Left forelimb (tissue), 1 donor: ENCODE measurements at places on chromosomes 11 and 22.

GRCh38 chr11:57709802-57710367 lies 2.1 kb downstream of the MED19 start:
- no peak for DNase-seq

DNA sequence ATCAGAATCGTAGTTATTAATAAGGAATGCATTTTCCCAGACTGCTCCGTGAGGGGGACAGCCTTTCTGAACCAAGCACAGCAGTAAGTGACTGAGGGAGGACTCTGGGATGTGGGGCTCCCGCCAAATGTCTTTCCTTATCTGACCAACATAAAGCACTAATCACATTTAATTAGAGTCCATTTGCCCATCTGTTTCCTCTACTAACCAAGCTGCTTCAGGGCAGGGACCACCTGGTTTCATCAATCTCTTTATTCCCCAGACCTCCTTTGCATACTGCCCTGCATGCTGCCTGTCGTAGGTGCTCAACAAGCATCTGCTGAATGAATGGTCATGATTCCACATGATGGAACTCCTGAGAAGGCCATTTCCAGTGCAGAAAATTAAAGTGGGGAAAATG lies 29.4 kb downstream of the SMCO4 start:
- no peak for DNase-seq

- no peak for DNase-seq
Measured at GRCh38 chr11:115927823-115928329, 423.7 kb upstream of the CADM1 start.

DNA sequence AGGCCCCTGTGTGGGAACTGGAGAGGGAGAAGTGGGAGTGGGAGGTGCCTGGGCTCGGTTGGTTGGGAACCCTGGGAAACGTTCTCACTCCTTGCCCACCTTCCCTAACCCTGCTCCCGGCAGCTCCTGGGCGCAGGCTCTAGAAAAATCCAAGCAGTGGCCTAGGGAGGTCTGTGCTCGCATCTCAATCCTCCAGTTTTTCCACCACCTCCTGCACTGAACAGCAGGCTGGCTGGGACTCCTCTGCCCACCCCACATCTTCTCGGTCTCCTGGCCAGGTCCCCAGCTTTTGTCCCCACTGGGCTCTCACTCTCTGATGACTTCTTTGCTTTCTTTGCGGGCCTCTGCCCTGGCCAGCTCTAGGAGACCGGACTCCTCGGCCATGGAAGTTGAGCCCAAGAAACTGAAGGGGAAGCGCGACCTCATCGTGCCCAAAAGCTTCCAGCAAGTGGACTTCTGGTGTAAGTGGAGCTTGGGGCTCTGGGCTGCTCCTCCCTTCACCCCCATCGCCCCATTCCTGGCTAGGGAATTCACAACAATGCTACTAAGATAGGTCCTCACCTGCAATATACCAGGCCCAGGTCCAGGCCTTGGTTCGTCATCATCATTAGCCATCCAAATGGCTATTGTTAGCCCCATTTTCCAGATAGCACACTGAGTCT lies 35.6 kb downstream of the PRDM11 start:
- no peak for DNase-seq

DNA sequence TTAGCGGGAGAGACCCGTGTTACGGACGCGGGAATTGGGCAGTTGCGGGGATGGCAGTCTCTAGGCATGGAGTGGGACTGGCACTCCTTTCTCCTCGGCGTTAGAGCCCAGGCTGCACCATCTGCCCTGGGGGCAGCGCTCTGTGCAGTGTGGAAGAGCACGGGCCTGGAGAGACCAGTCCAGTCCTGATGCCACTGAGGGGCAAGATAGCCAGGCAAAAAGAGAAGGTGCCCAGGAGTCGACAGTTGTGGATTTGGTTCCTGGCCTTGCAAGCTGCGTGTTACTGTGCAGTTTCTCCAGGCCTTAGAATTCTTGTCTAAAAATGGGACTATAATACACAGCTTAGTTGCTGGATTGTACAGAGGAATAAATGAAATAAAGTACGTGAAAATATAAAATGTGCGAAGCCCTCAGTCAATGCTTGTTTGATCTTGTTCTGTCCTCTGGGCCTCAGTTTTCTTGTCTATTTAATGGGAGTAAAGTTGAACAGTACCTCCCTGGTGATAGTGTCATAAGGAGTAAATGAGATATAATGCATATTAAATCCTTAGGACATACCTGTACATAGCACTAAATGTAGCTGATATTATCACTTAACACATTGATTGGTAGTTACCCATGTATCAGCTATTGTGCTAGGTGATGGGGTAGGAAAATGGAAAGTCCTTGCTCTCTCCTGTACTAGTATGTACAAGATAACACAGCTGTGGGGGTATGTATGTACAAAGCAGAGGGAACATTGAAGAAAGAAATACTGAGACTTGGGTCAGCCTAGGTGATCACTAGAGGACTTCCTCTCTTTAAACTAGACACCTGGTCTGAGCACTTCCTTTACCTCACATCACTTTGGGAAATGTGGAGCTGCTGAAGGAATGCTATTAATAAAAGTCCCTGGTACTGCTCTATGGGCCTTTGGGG lies 1.2 kb downstream of the ATXN10 start:
- DNase-seq, result no peak

DNA sequence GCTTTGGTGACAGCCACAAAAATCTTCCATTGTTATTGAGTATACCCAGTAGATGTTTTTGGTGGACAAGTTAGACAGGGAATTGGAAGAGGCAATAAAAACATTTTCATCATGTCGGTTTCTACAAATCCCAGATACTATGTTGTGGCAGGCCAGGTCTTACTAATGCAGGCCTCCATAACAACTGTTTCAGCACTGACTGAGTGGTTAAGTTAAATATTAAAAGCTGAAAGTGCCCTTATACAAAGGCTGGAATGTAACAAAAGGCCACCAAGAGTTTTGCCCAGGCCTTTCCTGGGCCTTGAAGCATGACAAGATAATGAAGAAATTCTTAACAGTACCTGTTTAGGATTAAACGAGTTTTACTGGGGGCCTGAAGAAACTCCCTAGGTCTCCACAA lies 29.3 kb downstream of the DMC1 start:
- DNase-seq, result no peak

- DNase-seq, result peak; percentile 47
Measured at GRCh38 chr22:44917372-44918165, 92.2 kb downstream of the PHF21B start.

DNA sequence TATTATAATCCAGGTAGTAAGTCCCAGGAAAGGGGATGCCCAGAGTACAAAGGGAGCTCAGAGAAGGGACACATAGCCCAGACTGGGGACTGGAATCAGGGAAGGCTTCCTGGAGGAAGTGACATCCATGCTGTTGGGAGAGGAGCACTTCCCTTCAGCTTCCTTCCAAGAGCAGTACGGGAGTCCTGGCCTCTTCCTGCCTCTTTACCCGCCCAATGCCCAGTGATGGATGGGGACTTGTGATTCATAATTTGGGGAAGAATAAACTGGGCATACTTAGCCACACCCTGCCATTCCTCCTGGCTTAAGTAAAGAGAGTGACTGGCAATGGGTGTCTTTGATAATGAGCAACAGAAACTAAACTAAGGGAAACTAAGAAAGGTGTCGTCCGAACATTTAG lies 11.5 kb downstream of the C11orf91 start:
- DNase-seq, result no peak

- DNase-seq, result no peak
Measured at GRCh38 chr11:46117842-46118241, 3.4 kb downstream of the PHF21A start.

GRCh38 chr11:925158-925495 lies 543 bp upstream of the AP2A2 start:
- DNase-seq, result no peak

- no peak for DNase-seq
Measured at GRCh38 chr11:94593030-94593429, 25.9 kb downstream of the PIWIL4 start.

DNA sequence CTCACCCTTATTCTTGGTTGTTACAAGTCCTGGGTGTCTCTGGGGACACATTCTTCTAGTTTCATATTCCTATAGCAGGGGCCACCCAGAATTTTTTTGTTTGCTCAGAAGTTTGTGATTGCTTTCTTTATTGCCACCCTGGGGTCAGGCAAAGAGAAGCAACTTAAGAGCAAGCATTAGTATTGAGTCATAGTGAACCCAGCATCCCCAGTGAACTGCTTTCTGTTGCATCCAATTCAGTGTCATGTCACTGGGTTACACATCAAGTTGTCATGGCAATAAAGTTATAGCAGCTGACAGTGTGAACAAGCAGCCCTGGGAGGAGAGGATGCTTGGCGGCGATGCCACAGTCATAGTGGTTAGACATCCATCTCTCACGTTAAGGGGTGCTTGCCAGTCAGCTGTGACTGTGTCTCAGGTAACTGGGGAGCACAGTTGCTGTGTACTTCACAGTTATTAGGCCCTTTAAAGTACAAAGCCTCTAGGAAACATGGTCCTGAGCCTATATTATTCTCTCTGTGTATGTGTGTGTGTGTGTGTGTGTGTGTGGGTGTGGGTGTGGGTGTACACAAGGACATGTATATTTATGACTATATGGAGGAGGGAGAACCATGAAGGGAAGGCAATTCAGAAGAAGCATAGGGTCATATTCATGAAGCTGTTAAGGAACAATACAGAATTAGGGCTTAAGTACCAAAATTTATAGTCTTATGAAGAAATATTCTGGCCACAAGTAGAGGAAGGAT lies 52.5 kb downstream of the TRIM44 start:
- DNase-seq, result no peak

DNA sequence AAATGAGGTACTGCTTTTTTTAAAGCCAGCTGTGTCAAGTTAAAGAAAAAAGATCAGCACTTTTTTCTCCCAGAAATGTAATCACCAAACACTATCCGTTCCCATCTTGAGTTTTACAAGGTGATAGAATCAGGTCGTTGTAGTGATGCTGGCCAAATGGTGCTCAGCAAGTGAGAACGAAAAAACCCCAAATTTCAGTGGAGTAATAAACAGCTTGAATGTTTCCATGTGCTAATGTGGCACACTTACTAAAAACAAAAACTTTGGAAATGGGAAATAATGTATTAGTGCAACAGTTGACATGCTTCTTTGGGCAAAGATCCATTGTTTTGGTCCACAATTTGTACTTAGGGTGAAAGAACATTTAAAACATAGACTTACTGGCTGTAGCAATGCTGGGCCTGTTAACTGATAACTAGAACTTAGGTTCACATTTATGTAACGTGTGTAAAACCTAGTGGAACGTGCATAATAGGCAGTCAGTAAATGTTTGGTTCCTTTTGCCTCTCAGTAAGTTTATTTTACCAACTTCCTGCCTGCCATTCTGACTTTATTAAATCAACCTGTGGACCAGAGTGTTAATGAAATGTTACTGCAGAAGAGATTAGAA lies 15.4 kb upstream of the GDPD4 start:
- no peak for DNase-seq

DNA sequence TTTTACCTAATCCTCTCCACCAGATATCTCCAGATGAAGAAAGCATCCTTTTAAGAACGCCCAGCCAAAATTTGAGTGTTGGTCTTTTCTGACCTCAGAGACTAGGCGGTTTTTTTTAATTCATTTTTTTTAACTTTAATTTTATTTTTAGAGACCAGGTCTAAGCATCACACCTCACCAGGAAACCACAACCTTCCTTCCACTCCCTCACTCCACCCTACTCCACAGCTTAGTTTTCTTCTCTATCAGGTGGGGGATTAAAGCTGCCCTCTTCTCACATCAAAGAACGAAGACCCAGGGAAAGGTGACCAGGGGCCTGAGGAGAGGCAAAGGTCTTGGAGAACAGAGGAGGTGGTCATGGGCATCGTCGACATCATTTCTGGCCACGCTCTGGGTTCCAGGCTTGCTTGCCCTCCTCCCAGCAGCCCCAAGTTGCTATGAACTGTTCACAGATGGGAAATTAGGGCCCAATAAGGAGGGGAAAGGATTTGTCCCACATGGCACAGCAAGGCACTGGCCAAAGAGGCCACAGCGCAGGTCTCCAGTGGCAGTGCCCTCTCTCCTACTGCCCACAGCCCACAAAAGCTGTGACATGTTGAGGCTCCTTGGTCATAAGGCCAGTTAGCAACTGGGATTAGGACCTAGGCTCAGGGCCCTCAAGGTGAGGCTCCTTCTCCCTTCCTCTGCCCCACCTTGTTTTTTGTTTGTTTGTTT lies 1.4 kb upstream of the PEX16 start:
- no peak for DNase-seq

DNA sequence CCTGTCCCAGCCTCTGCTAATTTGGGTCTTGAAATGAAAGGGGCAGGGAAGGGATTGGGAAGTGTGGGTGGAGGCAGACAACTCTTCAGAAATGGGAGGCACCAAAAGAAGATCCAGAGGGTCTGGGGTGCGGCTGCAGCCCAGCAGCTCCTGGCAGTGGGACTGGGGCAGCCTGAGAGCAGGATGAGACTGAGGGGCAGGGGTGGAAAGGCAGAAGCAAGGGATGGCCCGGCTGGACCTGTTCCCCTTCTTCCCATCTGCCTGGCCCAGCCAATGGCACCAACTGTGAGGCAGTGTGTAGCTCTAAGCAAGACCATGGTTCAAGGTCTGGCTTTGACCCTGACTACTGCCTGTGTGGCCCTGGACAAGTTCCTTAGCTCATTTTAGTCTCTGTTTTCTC lies 160.4 kb downstream of the ENTHD1 start:
- DNase-seq, result no peak

DNA sequence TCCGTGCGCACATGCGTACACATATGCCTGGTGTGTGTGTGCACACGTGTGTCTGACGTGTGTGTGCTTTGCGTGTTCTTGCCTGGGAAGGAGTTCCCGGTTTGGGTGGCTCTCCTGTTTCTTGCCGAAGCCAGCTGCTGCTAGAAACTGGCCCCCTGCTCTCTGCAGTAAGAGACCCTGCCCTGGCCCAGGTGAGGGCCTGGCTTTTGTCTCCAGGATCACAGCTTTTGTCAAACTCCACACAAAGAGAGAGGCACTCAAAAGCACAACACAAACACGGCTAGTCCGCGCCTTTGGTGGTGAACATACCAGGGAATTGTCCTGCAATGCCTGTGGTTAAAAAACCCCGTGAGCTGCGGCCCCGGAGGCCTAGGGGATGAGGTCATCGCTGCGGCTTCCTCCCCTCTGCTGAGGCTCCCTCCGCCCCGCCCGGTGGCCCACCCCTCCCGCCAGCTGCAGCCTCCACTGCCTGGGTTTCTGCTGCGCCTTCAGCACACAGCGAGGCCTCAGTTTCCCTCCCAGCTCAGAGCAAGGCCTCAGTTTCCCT lies 88.9 kb downstream of the KCNQ1 start:
- DNase-seq, result peak; percentile 83

- no peak for DNase-seq
Measured at GRCh38 chr11:66115638-66116301, 45.7 kb downstream of the PACS1 start.
